ENCODE measurements at places on chromosomes 2 and 18.

GRCh38 chr18:10398571-10398970 lies 55.9 kb upstream of the APCDD1 start:
- DNase-seq, result no peak

DNA sequence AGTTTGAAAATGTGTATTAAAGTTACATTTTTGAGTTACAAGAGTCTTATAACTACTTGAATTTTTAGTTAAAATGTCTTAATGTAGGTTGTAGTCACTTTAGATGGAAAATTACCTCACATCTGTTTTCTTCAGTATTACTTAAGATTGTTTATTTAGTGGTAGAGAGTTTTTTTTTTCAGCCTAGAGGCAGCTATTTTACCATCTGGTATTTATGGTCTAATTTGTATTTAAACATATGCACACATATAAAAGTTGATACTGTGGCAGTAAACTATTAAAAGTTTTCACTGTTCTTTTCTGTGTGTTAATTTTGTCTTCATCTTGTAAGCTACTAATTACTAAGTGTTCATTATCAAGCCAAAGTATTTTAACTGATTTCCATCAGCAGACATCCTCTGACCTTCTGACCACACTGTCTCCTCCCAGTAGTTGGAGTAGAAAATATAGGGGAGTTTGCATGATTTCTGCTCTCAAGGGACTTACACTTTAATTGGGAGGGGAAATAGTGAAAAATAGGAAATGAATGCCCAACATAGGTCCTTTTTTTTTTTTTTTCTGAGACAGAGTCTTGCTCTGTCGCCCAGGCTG lies 4.3 kb downstream of the PMAIP1 start:
- no peak for DNase-seq

- DNase-seq, result peak; percentile 28
These were observed 862 bp downstream of the C18orf54 start for GRCh38 chr18:54358495-54359040.

- DNase-seq, result peak; percentile 16
These were observed 7.5 kb downstream of the LCLAT1 start for GRCh38 chr2:30454571-30454970.

DNA sequence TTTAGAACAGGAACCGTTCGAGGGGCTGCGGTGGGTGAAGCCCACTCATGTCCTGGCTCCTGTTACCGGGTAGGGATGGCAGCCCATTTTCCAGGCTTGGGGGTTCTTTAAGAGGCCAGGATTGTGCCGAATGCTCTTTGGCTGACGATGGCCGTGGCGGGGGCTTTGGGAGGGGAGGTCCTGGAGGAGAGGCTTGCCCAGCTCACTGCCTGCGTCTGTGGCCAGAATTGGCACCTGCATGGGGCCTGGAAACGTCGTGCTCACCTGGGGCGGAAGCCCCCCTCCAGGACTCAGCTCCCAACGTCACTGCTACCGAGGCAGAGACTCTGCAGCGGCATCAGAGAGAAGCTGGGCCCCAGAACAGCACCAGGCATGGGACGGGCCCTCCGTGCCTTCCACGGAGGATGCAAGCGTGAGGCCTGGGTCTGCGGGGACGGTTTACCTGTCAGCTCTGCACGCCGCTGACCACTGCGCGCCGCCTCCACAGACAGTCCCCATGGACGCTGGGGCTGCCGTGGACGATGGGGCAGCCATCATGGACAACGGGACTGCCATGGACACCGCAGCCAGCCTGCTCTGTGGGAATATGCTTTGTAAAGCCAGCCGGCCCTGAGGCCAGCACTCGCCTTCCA lies 82.9 kb downstream of the NFATC1 start:
- DNase-seq, result no peak
